ENCODE measurements at places on chromosomes 16 and 17. TPM values are rescaled to one million over a fixed set of nuclear protein-coding genes. Genes with fewer than 3 reads are reported as not detected.
A peak's percentile ranks its signal among the peaks of the same experiment; 100 is the strongest.

- peak; percentile 31 for DNase-seq
Observed at GRCh38 chr16:69564845-69565670, 708 bp upstream of the NFAT5 start.

DNA sequence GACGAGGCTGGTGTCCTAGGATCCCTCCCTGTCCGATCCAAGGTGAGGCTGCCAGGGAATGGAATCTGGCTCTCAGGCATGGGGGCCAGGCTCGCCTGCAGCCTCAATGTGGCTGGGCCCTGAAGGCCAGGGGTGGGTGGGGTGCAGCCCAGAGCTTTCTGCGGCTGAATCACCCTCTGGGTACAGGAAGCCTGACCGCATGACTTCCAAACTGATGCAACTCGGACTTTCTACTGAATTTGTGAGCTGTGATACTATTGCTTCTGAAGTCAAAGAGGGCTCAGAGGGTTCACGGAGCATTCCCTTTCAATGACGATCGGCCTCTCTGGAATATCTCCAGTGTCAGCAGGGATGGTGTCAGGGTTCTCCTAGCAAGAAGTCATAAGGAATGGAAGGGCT lies 123.7 kb downstream of the METRNL start:
- DNase-seq, result no peak

DNA sequence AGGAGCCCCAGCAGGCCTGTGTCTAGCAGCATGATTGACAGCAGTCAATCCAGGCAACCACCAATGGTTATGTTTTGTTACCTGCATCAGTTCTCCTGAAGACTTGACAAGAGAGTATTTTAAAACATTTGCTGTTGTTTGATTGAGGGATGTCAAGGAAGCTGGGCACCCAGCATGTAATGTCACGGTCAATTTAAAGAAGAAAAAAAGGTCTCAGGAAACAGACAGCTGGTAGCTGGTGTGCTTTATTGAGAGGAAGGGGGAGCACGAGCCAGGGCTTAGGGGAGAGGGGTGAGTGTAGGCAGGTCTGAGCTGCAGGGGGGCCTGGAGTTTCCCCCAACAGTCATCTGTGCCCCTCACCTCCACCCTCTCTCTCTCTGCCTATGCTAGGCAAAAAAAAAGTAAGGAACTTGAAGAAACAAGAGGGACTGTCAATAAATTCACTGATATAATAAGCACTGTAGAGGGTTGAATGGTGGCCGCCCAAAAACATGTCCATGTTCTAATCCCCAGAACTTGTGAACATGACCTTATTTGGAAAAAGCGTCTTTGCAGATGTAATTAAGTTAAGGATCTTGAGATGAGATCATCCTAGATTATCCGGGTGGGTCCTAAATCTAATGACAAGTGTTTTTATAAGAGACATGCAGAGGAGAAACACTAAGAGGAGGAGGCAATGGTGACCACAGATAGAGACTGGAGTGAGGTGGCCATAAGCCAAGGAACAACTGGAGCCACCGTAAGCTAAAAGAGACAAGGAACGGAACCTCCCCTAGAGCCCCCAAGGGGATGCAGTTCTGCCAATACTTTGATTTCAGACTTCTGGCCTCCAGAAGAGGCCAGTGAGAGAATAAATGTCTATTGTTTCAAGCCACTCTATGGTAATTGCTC lies 14.5 kb downstream of the TSPOAP1 start:
- no peak for DNase-seq

- DNase-seq, result no peak
Observed at GRCh38 chr16:53912155-53912554, 208.2 kb downstream of the FTO start.

DNA sequence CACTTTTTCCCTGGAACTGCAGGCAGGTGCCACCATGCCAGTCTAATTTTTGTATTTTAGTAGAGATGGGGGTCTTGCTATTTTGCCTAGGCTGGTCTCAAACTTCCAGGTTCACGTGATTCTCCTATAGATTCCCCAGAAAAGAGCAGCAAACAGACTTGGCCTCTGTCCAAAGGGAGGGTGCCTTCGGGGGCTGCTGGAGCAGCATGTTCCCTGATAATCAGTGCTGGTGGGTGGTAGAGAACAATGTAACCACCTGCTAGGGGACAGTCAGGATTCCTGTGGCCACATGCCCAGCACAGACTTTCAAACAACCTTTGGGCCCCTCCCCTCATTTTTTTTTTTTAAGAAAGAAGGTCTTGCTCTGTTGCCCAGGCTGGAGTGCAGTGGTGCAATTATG lies 14.2 kb upstream of the CCNF start:
- DNase-seq, result no peak

DNA sequence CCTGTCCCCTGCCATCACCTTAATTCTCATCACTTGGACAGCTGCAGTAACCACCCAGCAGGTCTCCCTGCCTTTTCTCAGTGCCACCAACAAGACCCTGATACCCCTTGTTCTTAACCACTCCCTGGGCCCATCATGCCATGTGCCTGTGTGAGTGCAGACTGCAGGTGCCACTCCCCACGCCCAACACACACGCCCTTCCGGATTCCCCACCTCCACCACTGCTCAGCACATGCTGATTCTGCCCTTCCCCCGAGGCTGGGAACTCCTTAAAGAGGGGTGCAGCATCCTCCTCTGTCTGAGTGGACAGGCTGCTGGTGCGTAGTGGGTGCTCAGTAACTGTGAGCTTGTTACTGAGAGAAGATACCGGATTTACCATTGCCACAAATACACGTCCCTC lies 52.4 kb downstream of the PLD6 start:
- DNase-seq, result no peak

The ARL17A gene
- polyA plus RNA-seq, result 38.7 TPM

The SOX8 gene
- polyA plus RNA-seq, result 30.6 TPM

The TSNAXIP1 gene
- 1.1 TPM for polyA plus RNA-seq

The PARD6A gene
- polyA plus RNA-seq, result 0.43 TPM
